ENCODE measurements at places on chromosomes 5 and 9. TPM values are rescaled to one million over a fixed set of nuclear protein-coding genes. Genes with fewer than 3 reads are reported as not detected.
A peak's percentile ranks its signal among the peaks of the same experiment; 100 is the strongest.

Gene UBAP1
- 39.4 TPM for total RNA-seq

Gene EPB41L4A
- total RNA-seq = 17.9 TPM

Gene PLPP7
- 124 TPM for total RNA-seq

GRCh38 chr9:127850286-127850830, 4.1 kb downstream of the ENG start:
- peaks cover 33% of the 10 kb centered on the region for H3K36me3 ChIP-seq
- H3K4me3 ChIP-seq = peak overlapping the region; percentile 63
- H3K4me1 ChIP-seq = no peaks in the 10 kb centered on the region
- peak overlapping the region; percentile 86 for H3K27ac ChIP-seq
- no peaks in the 10 kb centered on the region for H3K27me3 ChIP-seq

GRCh38 chr5:134110382-134110781, 4.1 kb upstream of the TCF7 start:
- H3K4me3 ChIP-seq = no peak overlapping the region
- H3K4me1 ChIP-seq = no peaks in the 10 kb centered on the region
- no peaks in the 10 kb centered on the region for H3K36me3 ChIP-seq
- H3K27me3 ChIP-seq = no peaks in the 10 kb centered on the region

GRCh38 chr5:143359869-143360268, 43.6 kb downstream of the NR3C1 start:
- H3K4me3 ChIP-seq = no peak overlapping the region
- H3K36me3 ChIP-seq = no peaks in the 10 kb centered on the region
- peaks cover 32% of the 10 kb centered on the region for H3K4me1 ChIP-seq
- no peak overlapping the region for H3K27ac ChIP-seq
- DNase-seq = no peak

DNA sequence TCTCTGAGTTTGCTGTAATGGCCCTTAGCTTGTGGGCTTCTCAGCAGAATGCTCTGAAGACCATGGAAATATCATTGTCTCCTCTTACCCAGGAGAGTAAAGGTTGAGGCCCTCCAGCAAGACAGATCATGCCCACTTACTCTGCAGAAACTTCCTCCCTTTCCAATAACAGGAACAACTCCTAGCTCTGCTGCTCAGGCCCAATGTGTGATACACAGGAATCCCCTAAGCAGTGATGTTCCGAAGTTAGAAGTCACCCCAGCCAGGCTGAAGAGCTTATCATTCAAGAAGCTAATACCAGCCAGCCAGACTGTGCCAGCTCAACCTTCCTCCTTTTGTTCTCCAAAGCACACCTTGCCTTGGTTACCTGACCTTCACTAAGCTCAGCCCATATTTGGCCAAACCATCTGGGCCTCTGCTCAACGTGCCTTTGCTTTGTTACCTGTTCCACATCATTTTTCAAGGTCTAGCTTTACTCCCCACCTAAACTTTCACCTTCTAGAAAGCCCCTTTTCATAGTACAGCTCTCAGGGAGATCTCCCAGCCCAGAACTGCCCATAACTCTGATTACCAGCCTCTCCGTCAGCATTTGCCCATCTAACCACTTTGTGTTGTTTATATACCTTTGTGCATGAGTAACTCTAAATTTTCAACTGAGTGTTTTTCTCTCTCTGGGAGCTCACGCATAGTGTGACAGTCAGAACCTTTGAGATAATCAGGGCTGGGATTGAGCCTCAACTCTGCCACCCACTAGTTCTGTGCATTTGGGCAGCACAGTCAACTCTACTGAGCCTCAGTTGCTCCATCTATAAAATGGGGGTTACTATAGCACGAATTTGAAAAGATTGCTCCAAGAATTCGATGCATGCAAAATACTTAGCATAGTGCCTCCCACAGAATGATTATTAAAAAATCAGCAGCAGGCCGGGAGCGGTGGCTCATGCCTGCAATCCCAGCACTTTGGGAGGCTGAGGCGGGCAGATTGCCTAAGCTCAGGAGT, 107.6 kb upstream of the CPEB4 start:
- no peak for DNase-seq
- H3K36me3 ChIP-seq = no peaks in the 10 kb centered on the region
- H3K27me3 ChIP-seq = no peaks in the 10 kb centered on the region
- H3K27ac ChIP-seq = peak overlapping the region; percentile 44
- no peaks in the 10 kb centered on the region for H3K4me1 ChIP-seq
- H3K4me3 ChIP-seq = no peak overlapping the region

GRCh38 chr5:112656451-112656850, 81.2 kb upstream of the APC start:
- no peaks in the 10 kb centered on the region for H3K36me3 ChIP-seq
- H3K4me1 ChIP-seq = no peaks in the 10 kb centered on the region
- H3K27ac ChIP-seq = no peak overlapping the region
- H3K4me3 ChIP-seq = no peak overlapping the region
- no peaks in the 10 kb centered on the region for H3K27me3 ChIP-seq

GRCh38 chr9:124495126-124496074, 11.8 kb downstream of the NR5A1 start:
- H3K27me3 ChIP-seq = no peaks in the 10 kb centered on the region
- H3K27ac ChIP-seq = no peak overlapping the region
- no peaks in the 10 kb centered on the region for H3K4me1 ChIP-seq
- no peak for DNase-seq
- H3K36me3 ChIP-seq = no peaks in the 10 kb centered on the region
